ENCODE measurements at places on chromosomes 1 and 21.

- no peaks in the 10 kb centered on the region for H3K27me3 ChIP-seq
- no peak overlapping the region for H3K4me3 ChIP-seq
- DNase-seq = peak; percentile 49
- peak overlapping the region; percentile 44 for H3K27ac ChIP-seq
- H3K4me1 ChIP-seq = peaks cover 54% of the 10 kb centered on the region
Observed at GRCh38 chr21:44078411-44078981, 28.7 kb upstream of the PWP2 start.

GRCh38 chr1:8042134-8042533, 16.0 kb upstream of the ERRFI1 start:
- no peaks in the 10 kb centered on the region for H3K4me1 ChIP-seq
- DNase-seq = no peak
- H3K36me3 ChIP-seq = no peaks in the 10 kb centered on the region
- H3K27me3 ChIP-seq = no peaks in the 10 kb centered on the region
- H3K4me3 ChIP-seq = no peak overlapping the region

DNA sequence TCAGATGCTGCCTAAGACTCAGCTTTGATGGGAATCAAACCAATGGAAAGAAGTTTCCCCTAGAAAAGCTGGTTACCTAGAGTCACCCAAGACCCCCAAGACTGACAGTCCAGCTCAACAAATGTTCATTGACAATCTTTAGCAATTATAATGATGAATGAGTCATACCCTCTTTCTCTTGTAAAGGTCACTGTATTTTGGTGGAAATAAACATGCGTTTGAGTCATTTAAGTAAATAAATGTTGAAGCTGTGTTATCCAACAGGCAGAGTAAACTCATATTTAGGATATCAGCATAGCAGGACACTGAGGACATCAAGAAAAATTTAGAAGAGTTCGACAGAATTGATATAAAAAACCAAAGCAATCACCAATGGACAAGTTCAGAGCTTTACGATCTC, 295.9 kb downstream of the RGS7 start:
- H3K27me3 ChIP-seq = no peaks in the 10 kb centered on the region
- no peak overlapping the region for H3K27ac ChIP-seq
- DNase-seq = no peak

DNA sequence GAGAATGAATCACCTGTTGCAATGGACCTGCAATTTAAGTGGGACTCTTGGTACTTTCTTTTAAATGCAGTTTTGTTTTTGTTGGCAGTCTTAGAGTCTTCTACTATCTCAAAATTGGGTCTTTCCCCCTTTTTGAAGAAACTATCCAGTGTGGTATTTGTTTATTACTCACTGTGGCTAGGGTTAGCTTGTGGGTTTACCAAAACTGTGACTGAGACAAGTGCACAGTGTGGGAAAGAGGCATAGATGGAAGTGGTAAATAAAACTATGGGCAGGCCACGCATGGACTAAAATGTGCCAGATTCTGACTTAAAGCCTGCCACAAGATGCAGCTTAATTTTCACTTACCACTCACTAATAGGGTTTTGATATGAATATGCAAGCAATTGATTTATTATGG, 1441.7 kb downstream of the PLA2G4A start:
- DNase-seq = no peak
- no peak overlapping the region for H3K4me3 ChIP-seq
- H3K27me3 ChIP-seq = no peaks in the 10 kb centered on the region
- no peaks in the 10 kb centered on the region for H3K4me1 ChIP-seq
- H3K36me3 ChIP-seq = no peaks in the 10 kb centered on the region

- H3K4me1 ChIP-seq = peaks cover 6% of the 10 kb centered on the region
- no peak overlapping the region for H3K27ac ChIP-seq
- DNase-seq = no peak
- no peak overlapping the region for H3K4me3 ChIP-seq
Observed at GRCh38 chr21:45763074-45763473, 119.5 kb downstream of the PCBP3 start.

DNA sequence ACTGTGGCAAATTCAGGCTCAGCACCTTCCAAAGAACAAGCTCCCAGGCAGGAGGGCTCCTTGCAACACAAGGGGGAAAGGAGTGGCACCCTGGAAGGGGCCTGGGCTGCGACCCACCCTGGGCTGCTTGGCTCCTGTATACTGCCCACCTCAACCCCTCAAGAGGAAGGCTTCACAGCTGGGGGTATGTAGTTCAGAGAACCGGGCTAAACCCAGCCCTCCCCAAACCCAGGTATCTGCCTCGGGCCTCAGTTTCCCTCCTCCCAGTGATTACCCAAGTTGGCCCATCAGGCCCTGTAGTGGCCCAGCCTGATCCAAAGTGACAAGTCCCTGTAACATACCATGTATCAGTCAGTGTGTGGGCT, 7.5 kb downstream of the TENT5B start:
- no peaks in the 10 kb centered on the region for H3K4me1 ChIP-seq
- no peak overlapping the region for H3K4me3 ChIP-seq
- no peaks in the 10 kb centered on the region for H3K27me3 ChIP-seq
- DNase-seq = no peak
- H3K27ac ChIP-seq = no peak overlapping the region
- H3K36me3 ChIP-seq = no peaks in the 10 kb centered on the region

- H3K36me3 ChIP-seq = no peaks in the 10 kb centered on the region
- no peak overlapping the region for H3K27ac ChIP-seq
- H3K4me1 ChIP-seq = peaks cover 2% of the 10 kb centered on the region
- no peaks in the 10 kb centered on the region for H3K27me3 ChIP-seq
Observed at GRCh38 chr1:117541003-117541402, 64.8 kb upstream of the TENT5C start.

DNA sequence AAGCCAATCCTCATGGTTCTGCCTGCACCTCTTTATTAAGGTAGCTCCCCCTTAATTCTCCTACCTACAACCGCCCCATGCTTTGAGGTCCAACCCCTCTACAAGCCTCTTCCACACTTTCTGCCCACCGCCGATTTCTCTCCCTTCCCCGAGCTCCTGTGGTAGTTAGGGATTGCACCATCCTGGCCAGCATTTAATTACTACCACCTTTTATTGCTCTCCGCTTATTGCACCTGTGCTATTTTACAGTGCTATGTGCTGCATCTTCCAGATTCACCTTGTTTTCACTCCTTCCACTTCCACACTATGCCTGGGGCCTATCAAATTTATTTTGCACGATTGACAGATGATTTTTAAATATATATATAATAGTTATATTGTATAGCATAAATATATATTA, 29.3 kb upstream of the DNAJC11 start:
- H3K36me3 ChIP-seq = no peaks in the 10 kb centered on the region
- DNase-seq = no peak
- H3K27me3 ChIP-seq = peaks cover 16% of the 10 kb centered on the region
- H3K4me1 ChIP-seq = no peaks in the 10 kb centered on the region
- no peak overlapping the region for H3K27ac ChIP-seq

DNA sequence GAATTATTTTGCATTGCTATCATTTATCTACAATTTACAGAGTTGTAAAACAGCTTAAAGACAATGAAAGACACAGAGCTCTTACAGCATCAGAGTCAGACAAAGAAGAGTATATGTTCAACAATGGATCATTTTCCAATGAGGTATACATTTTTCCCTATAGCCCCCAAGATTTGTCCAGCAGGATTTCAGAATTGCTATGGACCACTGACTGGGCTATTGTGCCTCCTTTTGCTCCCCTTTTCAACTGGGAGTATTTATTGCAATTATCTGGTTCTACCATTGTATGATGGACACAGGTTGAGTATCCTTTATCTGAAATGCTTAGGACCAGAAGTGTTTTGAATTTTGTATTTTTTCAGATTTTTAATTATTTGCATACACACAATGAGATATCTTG, 62.5 kb upstream of the DNAH14 start:
- H3K4me1 ChIP-seq = no peaks in the 10 kb centered on the region
- no peak overlapping the region for H3K27ac ChIP-seq
- H3K36me3 ChIP-seq = no peaks in the 10 kb centered on the region
- H3K27me3 ChIP-seq = peaks cover 8% of the 10 kb centered on the region
- no peak overlapping the region for H3K4me3 ChIP-seq

DNA sequence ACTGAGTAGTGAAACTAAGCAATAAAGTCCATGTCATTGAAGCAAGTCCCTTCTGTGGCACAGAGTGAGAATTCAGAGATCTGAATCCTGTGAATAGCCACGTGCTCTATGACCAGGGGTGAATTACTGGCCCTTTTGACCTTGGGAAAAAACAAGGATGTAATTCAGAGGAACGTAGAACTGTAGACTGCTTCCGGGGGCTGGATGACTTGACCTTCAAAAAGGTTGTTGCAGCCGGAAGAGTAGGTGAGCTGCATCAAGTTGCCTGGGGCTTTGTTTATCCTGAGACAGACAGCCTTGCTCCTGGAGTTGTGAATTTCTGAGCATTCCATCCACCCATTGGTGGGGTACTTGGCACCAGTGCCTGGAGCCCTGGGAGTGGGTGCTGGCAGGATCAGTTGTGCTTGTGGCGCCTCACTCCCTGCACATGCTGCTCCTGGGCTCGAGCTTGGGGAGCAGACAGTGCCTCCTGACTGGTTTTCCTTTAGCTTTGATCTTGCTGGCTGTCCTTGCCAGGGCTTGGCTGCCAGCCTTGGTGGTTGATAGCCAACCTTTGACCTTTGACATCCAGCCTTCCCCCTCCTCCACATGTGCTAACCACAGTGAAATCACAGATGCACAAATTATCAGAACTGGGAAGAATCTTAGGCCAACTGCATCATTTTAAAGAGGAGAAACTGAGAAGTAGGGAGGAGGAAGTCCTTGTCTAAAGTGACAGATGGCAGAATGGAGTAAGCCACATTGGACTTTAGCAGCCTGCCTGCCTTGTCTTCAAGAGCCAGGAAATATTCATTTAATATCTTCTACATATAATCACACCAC, 16.2 kb upstream of the MYOG start:
- no peak for DNase-seq
- H3K27ac ChIP-seq = no peak overlapping the region
- H3K27me3 ChIP-seq = peaks cover 9% of the 10 kb centered on the region
- no peak overlapping the region for H3K4me3 ChIP-seq
- H3K4me1 ChIP-seq = no peaks in the 10 kb centered on the region
- no peaks in the 10 kb centered on the region for H3K36me3 ChIP-seq

DNA sequence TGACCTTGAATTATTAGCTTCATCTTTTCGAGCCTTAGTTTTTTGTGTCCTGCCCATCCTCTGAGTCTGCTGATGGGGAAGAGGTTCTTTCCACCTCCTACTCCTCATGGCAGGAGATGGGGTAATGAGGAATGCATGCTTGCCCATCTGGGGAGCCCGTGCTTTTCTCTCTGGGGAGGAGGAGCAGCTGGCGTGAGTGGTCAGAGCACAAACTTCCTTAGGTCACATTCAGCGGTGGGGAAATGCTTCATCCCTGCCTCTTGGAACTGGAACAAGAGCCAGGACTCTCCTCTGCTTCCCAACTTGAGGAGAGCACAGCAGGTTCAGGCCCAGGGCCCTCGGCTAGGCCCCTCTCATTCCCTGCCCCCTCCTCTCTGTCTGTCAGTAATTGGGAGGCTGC, 155.0 kb downstream of the PCNX2 start:
- H3K27me3 ChIP-seq = no peaks in the 10 kb centered on the region
- peaks cover 21% of the 10 kb centered on the region for H3K36me3 ChIP-seq
- H3K4me3 ChIP-seq = no peak overlapping the region
- DNase-seq = no peak

GRCh38 chr1:228008391-228009115, 1.8 kb downstream of the WNT3A start:
- no peak for DNase-seq
- H3K27ac ChIP-seq = no peak overlapping the region
- H3K36me3 ChIP-seq = no peaks in the 10 kb centered on the region
- peaks cover 2% of the 10 kb centered on the region for H3K27me3 ChIP-seq
- H3K4me3 ChIP-seq = no peak overlapping the region

DNA sequence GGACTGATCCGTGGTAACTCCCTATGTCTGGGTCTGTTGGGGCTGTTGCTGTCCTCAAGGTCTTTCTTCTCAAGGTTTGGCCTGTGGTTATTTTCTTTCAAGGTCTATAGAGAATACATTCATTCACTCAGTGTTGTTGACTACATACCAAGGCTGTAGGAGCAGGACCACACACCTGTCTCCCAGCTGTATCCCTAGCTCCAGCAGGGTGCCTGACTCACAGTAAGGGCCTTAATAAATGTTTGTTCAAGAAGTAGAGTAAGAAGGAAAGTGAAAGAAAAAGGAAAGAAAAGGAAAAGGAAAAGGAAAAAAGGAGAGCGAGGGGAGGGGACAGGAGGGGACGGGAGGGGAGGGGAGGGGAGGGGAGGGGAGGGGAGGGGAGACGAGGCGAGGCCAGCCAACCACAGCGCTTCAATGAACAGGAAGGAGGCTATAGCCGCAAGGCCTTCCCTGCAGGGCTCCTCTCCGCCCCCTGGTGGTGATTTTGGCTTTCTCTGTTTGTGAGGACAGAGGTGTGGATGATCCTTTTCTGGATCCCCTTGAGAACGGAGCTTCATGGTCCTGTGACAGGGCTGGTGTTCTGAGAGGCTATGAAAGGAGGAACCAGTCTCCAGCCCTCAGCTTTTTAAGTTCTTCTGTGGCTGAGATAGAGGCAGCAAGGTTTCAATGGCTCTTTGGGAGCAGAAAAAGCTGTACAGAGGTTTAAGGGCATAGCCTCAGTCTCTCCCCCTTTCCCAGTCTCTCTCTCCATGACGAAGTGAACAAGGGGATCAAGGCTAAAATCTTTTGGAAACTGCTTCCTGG, 30.6 kb upstream of the LCE5A start:
- no peak overlapping the region for H3K27ac ChIP-seq
- H3K36me3 ChIP-seq = no peaks in the 10 kb centered on the region
- H3K4me3 ChIP-seq = no peak overlapping the region
- peak; percentile 61 for DNase-seq
- H3K4me1 ChIP-seq = peaks cover 8% of the 10 kb centered on the region
- no peaks in the 10 kb centered on the region for H3K27me3 ChIP-seq

GRCh38 chr1:26188477-26188876, 1.9 kb upstream of the CATSPER4 start:
- H3K4me3 ChIP-seq = no peak overlapping the region
- H3K27ac ChIP-seq = no peak overlapping the region
- no peak for DNase-seq
- H3K27me3 ChIP-seq = no peaks in the 10 kb centered on the region

DNA sequence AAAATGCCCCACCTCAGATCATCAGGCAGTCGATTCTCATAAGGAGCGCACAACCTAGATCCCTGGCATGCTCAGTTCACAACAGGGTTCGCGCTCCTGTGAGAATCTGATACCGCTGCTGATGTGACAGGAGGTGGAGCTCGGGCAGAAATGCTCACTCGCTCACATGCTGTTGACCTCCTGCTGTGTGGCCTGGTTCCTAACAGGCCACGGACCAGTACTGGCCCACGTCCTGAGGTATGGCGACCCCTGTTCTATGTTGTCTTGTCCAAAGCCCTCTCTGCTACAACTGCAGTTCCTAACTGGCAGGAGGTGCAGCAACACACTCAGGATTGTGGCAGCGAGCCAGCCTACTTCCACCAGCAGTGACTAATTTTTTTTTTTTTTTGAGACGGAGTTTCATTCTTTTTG, 70.6 kb downstream of the CLSTN1 start:
- no peak for DNase-seq
- H3K27me3 ChIP-seq = no peaks in the 10 kb centered on the region
- H3K36me3 ChIP-seq = peaks cover 33% of the 10 kb centered on the region

- H3K4me1 ChIP-seq = peaks cover 65% of the 10 kb centered on the region
- no peak for DNase-seq
- H3K27ac ChIP-seq = no peak overlapping the region
Observed at GRCh38 chr1:160858507-160858906, 4.2 kb downstream of the CD244 start.

Data from T-cell (primary cell).